Activated CD8-positive, alpha-beta memory T cell treated with anti-CD3 and anti-CD28 coated beads for 24 hours (primary cell): ENCODE measurements at places on chromosomes 6 and 20.

DNA sequence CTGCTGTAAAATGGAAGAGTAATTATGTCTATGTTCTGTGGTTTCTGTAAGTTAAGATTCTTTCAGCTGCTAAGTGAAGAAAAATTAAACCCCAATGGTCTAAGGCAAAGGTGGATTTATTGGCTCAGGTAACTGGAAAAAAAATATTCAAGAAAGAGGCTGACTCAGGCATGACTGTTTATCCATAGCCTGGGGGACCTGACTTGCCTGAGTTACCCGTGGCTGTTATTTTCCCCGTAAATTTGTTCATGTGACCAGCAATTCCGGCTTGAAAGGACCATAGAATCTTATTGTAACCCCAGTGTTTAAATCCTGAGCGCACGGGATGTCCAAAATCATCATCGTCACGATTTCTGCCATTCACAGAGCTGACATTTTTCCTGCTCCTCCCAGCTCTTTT is 32.3 kb upstream of the SULF2 start:
- DNase-seq = no peak

DNA sequence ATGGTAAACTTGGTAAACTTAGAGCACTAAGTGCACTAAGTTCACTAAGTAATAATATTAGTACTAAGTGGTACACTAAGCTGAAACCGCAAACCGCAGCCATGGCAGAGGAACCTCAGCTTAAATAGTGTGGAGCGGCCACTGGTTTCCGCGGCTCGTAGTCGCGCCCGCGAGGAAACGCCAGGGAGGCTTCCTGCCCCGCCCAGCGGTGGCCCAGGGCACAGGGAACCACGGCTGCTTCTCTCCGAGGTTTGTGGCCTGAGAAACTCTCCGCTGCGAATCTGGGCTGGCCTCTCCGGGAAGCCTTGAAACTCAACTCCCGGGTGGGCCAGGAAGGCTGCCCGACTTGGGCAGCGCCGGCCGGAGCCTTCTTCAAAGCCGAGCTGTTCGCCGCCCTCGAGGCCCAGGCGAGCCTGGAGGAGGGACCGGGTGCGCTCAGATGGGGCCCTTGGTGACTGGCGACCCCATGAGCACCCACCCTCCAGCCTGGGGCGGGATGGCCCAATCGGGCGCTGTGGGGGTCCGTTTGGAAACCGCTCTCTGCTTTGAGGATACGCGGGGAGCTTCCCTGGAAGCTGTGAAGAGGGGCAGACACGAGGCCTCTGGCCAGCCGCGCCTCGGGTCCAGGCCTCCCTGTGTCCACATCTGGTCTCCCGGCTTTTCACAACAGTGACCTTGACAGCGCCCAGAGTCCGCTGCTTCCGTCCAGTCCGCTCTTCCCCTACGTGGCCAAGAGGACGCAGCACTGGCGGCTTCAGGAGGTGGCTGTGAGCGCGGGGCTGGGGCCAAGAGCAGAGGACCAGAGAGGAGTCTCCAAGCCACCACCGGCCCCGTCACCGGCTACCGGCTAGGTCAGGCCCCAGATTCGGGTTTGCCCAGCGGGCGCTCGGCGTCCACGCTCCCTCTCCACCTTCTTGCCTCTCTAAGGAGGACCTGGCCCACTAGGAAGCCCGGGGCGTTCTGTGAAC is 25.4 kb upstream of the HLA-E start:
- peak; percentile 77 for DNase-seq

GRCh38 chr6:87806635-87807034 is 104.6 kb upstream of the AKIRIN2 start:
- DNase-seq = no peak

DNA sequence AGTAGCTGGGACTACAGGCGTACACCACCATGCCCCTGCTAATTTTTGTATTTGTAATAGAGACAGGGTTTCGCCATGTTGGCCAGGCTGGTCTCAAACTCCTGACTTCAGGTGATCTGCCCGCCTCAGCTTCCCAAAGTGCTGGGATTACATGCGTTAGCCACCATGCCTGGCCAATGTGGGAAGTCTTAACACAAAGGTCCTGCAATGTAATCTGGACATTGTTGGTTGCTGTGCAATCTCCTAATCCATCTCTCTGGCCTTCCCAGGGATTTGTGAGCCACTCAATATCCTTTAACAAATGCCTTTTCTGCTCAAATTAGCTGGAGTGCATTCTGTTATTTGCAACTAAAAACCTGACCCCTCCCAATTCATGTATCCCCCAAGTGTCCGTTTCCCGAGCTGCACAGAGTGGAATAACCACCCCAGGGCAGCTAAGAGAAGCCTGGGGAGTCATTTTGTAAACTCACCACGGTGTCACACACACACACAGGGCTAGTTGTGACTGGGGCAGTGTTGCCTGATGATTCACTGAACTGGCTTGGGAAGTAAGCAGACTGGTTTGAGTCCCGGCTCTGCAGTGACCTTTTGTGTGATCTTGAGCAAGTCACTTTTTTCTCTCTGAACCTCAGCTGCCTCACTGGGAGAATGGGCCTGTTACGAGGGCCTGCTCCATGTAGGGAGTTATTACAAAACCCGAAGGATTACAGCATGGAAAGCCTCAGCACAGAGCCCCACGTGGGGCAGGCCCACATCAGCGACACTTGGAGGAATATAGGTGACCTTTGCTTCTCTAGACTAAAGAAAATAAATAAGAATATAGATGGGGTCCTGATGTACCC is 152.3 kb downstream of the ZMYND8 start:
- no peak for DNase-seq

GRCh38 chr6:81693266-81693665 is 59.2 kb downstream of the TENT5A start:
- no peak for DNase-seq

DNA sequence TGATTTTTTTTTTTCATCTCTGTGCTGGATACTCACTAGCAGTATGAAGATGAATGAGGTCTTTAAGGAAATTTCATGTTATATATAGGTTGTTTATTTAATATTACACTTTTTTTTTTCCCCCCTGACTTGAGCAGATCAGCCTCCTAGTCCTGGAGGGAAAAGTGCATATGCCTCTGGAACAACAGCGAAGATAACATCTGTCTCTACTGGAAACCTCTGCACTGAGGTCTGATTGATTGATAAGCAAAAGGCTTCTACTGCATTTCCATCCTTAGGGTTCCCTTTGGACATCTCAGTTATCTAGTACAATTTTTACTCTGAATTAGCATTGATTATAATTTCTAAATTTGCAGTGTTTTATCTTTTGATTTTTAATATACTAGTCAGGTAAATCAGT is 49.8 kb upstream of the KIF25 start:
- DNase-seq = no peak

DNA sequence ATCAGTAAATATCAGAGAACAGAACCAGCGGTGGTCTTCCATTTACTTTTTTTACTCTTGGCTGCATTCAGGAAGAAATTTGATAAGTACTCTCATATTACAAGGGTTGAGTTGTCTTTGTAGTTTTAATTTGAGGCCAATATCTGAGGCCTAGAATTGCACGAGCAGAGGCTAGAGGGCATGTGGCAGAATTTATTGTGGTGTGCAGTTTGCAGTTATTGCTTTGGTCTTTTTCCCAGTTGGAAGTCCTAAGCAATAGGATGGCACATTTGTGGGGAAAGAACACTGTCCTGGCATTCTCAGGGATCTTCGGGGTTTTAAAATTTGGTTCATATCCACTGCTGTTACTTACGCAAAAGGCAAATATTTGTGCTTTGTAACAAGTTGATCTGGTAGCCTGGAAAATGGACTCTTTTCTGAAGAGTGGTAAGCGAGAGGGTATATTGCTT is 66.0 kb downstream of the CTNNBL1 start:
- no peak for DNase-seq

DNA sequence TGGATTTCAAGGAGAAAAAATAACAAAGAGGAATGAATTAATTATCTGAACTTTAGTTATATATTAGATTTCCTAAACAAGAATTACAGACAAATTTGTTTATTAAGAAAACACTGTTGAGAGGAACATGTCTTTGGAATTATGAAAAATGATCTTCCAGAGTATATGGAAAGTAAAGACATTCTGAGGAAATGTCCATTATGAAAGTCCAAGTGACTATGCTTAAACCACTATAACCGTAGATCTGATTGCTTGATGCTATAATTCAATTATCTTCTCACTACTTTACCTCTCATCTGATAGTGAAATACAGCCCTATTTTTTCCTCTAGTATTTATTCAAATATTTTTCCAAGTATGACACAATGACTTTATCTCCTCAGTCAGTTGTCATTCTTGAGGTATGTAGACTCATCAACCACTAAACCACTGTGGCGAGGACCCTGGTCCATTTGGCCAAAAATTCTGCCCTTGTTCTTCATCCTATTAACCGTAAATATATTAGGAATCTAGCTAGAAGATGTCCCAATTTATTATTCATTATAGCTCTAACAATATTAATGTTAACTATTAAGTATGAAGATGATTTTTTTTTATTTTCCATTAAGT is 37.3 kb upstream of the AHI1 start:
- no peak for DNase-seq

- DNase-seq = no peak
These were observed 43.5 kb downstream of the PPP1R14C start for GRCh38 chr6:150186129-150186898.

- DNase-seq = no peak
These were observed 22.1 kb upstream of the COL9A1 start for GRCh38 chr6:70325009-70325408.

DNA sequence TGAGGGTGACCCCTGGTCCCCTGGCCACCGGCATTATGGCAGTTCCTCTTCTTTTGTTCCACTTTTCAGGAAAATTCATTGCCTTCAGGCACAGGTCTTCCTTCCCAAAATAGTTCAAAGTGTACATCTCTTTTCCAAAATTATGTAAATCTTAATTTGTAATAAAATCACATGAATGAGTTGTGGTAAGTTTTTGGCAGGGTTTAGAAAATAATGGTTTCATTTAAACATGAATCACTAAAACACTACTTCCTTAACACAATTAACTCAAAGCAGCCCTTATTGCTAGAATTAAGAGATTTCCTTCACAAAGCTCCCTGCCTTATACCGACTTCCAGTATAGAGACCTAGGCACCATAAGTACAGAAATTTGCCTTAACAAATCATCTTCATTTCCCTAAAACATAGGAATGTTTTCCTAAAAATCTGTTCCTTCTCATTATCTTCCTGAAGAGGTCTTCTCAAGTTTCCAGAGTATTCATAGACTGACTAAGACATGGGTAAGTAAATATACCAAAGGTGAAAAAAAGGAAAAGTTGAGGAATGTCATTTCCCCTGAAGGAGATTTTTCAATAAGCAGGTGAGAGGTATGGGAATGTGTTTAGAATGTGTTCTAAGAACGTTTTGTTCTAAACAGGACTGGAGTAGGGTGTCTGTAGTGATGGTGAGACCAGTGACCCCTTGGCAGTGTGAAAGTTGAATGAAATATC is 148.2 kb upstream of the CITED2 start:
- DNase-seq = no peak

DNA sequence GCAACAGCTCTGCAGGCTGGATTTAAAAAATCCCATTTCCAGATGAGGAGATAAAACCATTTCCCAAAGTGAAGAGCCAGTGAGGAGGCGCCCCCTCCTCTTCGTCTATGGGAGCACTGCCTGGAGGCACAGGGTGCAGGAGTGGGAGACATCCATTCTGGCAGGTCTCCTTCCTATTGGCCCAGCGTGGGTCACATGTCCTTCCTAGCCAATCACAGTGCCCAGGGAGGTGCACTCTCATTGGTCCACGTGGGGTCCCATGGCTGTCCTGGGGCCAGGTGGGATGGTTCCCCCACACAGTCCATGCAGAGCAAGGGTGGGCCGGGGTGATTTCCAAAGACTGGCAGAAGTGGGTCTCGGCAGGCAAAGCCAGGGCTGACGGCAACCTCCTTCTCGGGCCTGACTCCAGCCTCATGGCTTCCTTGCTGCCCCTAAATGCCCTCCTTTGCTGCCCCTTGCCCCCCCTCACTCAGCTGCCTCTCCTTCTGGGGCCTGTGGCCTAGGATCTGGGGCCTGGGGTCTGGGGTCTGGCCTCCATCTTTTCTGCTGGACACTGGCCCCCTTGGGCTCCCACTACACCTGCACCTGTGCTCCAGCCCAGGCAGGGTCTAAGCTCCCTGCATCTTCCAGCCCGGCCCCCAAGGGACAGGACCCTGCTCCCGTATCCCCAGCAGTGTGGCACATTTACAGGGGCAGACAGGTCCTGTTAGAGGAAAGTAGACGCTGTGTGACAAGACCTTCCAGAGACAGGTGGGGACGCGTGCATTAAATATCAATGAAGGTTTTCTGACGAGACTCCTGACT is 231.7 kb downstream of the TAF4 start:
- no peak for DNase-seq

- peak; percentile 70 for DNase-seq
These were observed 11.7 kb upstream of the MAPK13 start for GRCh38 chr6:36118550-36119107.

- no peak for DNase-seq
These were observed 34.3 kb downstream of the SLC22A23 start for GRCh38 chr6:3422435-3423070.

DNA sequence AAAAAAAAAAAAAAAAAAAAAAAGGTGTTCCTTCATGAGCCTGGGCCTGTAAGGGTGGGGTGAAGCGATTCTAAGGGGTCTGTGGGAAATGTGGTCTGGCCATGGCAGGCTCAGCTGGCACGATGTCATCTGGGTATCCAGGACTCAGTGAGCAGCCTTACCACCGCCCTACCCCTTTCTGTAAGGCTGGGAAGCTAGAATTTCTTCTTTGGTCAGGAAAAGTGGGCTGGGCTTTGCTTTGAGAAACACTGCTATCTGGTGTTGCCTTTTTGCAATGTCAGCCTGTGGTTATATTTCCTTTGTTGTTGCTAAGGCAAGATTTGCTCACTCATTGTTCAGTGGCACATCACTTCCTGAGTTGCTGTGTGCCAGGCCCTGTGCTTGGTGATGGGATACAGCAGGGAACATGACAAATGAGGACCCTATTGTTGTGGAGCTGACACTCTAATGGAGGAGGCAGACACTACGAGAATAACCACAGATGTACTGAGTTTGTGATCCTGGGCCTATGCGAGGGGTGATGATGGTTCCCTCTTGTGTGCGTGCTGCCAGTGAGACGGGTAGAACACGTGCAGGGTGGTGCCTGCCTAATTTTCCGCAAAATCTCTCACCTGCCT is 45.9 kb upstream of the ZNFX1 start:
- DNase-seq = peak; percentile 64

GRCh38 chr20:56245761-56246160 is 2.8 kb upstream of the MC3R start:
- DNase-seq = no peak

DNA sequence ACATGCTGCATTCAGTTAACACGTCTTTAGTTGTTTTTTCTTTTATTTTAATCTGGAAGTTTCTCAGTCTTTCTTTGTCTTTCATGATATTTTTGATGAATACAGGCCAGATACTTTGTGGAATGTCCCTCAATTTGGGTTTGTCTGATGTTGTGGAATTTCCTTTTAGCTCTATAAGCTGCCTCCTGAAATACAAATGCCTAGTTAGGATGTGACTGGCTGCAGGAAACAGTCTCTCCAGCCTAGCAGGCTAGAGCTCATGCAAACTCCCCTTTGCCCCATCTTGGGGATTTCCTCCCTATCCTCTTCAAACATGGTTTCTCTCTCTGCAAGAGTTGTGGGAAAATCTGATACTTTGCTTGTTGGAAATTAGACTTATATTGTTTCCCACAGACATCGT is 89.3 kb upstream of the JAG1 start:
- DNase-seq = no peak
